ENCODE measurements at places on chromosomes 16 and 17.
A peak's percentile ranks its signal among the peaks of the same experiment; 100 is the strongest.

DNA sequence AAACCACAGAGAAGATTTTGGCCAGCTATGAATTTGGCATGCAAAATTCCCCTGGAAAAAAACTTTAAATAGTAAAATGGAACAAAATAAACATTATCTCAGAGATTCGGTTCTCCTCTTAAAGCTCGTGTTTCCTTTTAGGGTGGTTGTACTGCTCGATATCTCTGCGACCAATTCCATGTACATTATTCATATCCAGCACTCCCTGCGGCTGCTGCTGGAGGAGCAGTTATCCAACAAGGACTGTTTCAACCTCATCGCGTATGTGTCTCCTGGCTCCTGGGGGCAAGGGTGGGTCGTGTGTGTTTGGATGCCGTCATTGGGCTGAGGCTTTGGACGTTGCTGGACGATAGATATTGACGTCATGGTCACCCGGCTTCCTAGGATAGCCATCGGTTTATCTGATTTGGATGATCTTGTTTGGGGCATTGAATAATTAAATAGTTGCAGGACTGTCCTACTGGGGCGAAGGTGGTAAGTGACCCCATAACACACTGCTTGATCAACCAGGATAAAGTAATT, 33.8 kb downstream of the VWA3A start:
- DNase-seq = no peak

DNA sequence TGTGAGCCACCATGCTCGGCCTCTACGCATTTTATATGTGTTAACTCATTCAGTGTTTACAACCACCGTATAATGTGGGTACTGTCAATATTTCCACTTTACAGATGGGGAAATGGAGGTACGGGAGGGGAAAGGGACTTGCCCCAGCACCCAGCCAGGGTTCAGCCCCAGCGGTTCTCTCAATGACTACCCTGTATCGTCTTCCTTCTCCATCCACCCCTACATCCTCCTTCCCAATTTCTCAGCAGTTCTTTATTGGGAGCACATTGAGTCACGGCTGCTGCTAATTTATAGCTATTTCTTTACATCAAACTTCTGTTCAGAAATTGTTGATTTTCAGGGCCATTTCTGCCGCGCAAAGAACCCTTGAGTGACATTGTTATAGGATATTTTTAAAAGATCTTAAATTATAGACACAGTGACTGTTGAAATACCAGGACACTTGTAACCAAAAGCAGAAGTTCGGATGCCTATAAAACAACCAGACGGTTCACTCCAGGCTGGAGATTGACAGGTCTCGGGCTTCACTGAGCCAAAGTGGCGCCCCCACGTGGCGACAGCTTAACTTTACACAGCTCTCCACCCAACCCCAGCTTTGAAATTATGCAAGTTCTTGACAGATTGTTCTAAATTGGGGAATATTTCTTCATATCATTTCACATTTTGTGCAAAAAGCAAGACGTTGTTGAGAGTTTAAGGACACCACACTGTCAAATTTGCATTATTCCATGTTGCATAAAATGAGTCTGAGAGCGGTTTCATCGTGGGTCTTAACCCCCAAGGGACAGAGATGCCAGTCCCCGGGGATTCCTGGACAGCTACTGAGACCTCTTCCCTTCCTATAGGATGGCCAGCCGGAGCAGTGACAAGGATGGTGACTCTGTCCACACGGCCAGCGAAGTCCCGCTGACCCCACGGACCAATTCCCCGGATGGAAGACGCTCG, 11.8 kb downstream of the SYT17 start:
- peak; percentile 24 for DNase-seq

- no peak for DNase-seq
Observed at GRCh38 chr17:21005367-21005766, 37.4 kb downstream of the USP22 start.

DNA sequence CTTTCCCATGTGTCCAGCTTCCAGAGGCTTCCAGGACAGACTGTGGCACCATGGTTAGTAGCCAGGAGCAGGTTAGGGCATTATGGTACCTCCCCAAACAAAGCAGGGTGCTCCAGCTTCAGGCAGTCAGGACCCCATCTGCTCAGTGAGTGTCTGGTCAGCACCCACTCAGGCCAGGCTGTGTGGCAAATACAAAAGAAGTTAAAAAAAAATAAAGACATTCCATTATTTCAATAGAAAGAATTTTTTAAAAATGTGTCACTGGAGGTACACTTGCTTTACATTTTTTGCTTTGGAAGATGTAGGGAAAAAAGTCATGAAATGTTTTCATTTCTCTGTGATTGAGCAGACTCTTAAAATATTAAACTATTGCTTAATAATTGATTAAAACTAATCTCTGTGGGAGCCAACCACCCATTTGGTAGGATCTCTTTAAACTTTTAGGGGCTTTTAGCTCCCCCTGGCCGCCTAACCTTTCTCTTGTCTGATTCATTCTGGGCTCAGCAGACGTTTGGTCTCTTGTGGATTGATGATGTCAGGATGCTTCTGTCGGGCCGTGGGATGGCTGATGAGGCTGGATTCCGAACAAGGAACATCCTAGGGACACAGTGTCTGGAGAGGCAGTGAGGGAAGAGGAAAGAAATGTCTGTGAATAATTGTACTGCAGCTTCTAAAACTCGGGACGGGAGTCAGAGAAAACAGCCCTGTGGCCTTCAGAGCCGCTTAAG, 28.4 kb upstream of the NPTX1 start:
- DNase-seq = no peak

DNA sequence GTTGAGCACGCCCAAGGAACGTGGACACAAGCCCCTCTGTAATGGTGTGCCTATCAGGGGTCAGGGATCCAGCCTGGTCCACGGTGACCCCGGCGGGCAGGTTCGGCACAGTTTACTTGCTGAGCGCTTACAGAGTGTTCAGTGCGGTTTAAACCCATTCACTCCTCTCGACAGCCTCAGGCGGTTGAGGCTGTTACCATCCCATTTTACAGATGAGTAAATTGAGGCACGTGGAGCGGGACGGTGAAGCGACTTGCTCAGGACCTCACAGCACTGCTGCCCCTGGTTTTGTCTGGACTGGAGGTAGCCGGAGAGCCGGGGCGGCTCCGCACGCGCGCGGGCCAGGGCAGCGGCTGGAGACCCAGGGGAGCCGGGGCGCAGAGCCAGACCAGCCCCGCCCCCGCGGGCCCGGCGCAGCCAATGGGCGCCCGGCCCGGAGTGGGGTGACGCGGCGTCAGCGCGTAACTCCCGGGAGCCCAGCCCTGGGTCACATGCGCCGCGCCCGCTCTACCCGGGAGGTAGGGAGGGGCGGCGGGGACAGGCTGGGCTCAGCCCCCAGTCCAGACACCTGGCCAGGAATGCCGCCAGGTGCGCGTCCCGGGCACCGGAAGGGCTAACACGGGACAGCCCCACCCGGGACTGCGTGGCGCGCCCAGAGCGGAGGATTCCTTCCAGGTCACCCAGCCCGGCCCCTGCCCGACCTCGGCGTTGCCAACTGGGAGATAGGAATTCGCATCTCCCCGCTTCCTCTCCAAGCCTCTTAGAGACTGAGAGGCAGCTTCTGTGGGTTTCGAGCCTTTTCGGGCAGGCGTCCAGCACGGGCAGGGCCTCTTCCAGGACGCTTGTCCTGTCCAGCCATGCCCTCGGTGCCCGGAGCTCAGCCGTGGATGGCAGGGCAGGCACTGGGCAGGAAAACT, 3.3 kb upstream of the SREBF1 start:
- DNase-seq = peak; percentile 59

All from stimulated activated CD4-positive, alpha-beta T cell treated with anti-CD3 and anti-CD28 coated beads, Interleukin-12 subunit alpha, Interleukin-12 subunit beta, amount 100 ng/mL, for 48 hours (primary cell).